Heart right ventricle (tissue), 16 donors: ENCODE measurements at places on chromosomes 11 and 22. TPM values are rescaled to one million over a fixed set of nuclear protein-coding genes. Genes with fewer than 3 reads are reported as not detected.

- peak; percentile 88 for DNase-seq
Observed at GRCh38 chr22:50341977-50342650, 1.0 kb upstream of the PPP6R2 start.

DNA sequence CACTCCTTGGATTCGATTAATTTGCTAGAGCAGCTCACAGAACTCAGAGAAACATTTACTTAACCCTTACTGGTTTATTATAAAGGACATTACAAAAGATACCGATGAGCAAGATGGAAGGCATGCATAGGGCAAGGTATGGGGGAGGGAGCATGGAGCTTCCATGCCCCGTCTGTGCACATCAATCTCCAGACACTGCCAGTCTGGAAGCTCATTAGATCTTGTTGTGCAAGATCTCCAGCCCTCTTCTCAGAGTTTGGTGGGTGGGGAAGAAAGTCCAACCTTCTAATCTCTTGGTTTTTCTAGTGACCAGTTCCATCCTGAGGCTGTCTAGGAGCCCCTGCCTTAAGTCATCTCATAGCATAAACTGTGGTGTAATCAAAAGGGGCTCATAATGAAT is 190.7 kb downstream of the UVRAG start:
- no peak for DNase-seq

DNA sequence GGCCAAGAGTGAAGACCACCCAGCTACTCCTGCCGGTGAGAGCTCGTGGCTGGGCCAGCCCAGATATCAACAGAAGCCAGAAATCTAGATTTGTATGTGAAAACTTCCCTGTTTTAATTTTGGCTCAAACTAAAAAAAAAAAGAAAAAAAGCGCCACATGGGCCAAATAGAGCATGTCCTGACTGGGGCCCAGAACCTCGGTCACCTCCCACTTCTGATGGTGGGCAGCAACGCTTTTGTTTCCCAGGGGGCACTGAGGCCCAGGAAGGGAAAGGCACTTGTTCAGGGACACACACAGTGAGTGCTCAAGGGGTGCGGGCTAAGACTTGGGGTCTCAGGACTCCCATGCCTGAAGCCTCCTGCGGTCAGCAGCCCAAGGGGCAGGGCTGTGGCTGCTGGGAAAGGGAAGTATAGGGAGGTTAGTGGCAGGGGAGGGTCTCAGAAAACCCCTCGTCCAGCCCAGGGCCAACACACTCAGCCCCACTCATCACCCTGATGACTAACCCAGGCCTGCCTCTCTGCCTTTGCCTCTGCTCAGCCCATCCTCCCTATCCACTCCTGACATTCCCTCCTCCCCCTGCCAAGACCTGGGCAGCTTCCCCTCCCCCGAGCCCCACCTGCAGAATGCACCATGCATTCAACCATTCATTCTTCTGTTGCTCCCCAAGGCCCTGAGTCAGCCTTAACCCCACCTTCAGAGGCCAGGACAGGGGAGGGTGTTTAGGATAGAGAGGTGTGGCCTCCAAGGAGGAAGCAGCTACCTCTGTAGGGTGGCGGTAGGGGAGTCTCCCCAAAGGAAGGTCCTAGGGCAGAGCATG is 30.0 kb upstream of the TCF20 start:
- no peak for DNase-seq

DNA sequence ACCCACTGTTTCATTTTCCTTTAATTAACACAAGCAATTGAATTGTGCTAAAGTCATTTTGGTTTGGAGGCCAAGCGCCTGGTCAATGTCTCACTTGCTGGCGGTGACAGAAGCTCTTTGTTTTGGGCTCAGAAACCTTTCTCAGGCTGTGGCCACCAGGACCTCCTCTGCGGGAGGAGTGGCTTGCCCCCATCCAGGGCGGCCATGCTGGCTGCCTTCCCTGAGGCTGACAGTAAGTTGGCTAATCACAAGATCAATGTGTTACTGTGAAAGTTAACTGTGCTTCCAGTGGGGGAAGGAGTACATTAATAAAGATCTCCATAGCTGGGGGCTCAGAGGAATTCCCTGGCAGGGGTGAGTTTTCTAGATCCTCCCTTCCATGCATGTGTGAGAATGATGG is 1074.5 kb downstream of the NTM start:
- no peak for DNase-seq

FOLH1 gene
- 0.49 TPM for total RNA-seq
